ENCODE measurements at places on chromosomes 12 and 14.

DNA sequence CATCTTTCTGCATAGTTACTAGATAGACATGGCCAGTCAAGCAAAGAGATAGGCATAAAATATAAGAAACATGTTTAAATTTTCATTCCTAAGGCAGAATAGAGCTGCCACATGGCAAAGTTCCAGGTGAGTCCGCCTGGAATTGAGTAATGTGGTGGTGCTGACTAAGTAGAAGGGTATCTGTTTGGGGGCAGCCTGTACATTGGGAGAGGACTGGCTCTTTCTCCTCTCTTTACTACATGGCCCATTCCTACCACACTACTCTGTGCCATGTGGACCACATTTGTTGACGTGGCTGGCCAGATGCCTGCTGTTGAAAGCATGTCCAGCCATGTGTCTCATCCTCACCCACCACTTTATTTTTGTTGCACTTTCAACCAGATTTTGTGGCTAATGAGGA, 354.0 kb downstream of the ETNK1 start:
- DNase-seq, result no peak

- DNase-seq, result peak; percentile 25
Observed at GRCh38 chr12:111451649-111452129, 46.0 kb downstream of the SH2B3 start.

- no peak for DNase-seq
Observed at GRCh38 chr12:31531893-31532292, 59.0 kb downstream of the DENND5B start.

GRCh38 chr12:103841690-103842584, 903 bp upstream of the NT5DC3 start:
- DNase-seq, result peak; percentile 64

DNA sequence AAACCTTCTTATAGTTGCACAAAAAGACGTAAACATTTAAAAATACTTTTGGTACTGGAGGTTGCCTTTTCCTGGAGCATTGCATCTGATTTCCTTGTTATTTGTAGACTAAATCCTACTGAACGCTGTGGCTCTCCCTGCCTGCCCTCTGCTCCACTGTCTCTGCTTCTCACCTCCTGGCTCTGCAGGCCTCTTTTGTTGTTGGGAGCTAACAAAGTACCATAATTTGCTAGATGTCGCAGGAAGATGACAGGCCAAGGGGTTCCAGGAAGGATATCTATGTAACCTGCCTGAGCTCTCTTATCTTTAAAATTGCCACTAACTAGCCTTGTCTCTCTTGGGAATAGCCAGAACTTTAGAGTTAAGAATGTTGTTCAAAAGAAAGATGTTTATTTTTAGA, 21.4 kb downstream of the SYNE2 start:
- no peak for DNase-seq

- DNase-seq, result no peak
Observed at GRCh38 chr14:75849300-75849895, 132.4 kb downstream of the TGFB3 start.

GRCh38 chr14:61648377-61648776, 46.9 kb upstream of the HIF1A start:
- no peak for DNase-seq

DNA sequence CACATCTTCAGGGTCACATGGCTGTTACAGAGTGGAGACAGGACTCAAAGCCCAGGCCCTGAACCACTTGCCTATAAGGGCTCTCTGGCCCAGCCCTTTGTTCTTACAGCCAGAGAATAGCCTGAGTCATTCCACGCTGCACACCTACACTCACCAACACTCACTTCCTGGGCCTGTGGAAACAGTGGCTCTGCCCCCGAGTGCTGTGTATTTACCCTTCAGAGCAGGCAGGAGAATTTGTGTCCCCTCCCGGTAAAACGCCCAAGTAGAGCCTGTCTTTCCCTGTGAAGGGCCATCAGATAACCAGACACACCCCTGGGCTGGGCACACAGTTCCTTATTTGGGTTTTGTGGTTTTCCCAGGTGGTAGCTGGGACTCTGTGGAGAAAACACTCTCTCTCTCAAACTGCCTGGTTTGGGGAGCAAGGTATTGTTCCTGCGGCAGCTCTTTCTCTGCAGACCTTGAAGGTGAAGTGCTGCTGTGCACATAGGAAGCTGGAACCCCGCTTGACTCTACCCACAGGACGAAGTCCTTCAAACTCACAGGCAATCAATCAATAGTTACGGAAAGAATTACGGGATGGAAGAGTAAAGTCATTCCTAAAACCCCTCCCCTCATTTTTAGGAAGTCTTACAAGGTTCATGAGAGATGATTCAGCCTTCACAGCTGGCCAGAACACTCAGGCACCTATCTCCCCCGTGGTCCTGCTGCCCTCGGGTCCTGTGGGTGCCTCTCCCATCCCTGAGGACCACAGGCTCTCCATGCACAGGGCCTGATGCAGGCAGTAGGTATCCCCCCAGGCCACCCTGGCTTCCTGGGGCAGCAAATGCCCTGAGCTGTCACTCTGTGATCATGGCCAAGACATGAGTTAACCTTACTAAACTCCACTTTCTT, 20.3 kb downstream of the FIGNL2 start:
- peak; percentile 74 for DNase-seq

DNA sequence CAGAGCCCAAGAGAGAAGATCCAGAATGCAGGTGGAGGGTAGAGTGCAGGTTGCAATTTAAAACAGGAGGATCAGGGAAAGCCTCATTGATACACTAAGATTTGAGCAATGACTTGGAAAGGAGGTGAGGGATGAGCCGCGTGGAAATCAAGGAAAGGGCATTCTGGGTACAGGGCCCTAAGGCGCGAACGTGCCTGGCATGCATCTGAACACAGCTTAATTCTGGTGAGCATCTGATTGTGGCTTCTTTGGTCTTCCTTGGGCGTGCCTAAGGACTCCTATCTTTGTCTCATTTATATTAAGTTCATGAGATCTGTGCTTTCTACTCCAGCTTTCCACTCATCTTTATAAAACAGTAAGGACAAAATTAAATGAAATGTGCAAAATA, 79.3 kb downstream of the NTF3 start:
- no peak for DNase-seq

DNA sequence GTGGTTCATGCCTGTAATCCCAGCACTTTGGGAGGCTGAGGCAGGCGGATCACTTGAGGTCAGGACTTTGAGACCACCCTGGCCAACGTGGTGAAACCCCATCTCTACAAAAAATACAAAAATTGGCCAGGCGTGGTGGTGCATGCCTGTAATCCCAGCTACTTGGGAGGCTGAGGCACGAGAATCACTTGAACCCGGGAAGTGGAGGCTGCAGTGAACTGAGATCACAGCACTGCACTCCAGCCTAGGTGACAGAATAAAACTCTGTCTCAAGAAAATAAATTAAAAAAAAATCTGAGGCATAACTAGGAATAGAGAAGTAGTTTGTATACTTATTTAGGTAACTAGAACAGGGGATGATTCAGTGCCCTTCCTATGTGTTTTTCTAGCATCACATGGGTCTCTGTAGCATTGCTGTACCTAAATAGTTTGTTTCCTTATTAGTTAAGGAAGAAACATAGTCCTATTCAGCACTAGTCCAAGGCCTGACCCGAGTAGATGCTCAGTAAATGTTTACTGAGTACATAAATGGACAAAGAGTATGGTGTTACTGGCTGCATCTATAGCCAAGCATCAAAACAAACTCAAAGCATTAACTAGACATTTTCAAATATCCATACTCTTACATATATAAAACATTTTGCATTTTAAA, 21.7 kb downstream of the TAOK3 start:
- no peak for DNase-seq

DNA sequence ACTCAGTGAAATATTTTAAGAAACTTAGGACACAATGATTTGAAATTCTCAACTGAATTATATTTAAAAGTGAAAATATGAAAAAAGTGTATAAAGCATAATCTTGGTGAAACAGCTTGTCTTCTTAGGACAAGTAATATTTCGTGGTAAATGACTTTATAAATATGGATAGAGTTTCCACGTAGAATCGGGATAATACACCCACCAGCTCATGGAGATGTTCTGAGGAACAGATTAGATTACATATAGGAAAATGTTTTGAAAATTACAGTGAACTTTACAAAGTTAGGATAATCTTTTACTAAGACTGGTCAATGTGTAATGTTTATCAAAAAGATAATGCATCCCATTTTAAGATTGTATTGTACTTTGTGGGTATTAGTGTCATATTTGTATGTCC, 25.6 kb upstream of the MYF6 start:
- no peak for DNase-seq

GRCh38 chr12:104668274-104668718, 211.5 kb downstream of the CHST11 start:
- DNase-seq, result no peak

- DNase-seq, result no peak
Observed at GRCh38 chr12:107329569-107330324, 236.4 kb upstream of the CRY1 start.

- DNase-seq, result no peak
Observed at GRCh38 chr14:106163316-106163715, 636.9 kb downstream of the TMEM121 start.

- no peak for DNase-seq
Observed at GRCh38 chr12:99087278-99087677, 442.2 kb downstream of the APAF1 start.

GRCh38 chr12:95216711-95217376, 423 bp downstream of the FGD6 start:
- DNase-seq, result no peak

- no peak for DNase-seq
Observed at GRCh38 chr14:55588259-55588699, 8.3 kb downstream of the KTN1 start.

GRCh38 chr12:106358396-106359241, 1.1 kb downstream of the POLR3B start:
- DNase-seq, result no peak
